ENCODE measurements at places on chromosomes 6 and 20. TPM values are rescaled to one million over a fixed set of nuclear protein-coding genes. Genes with fewer than 3 reads are reported as not detected.

SLX4IP gene
- total RNA-seq: 6.3 TPM

HDGFL1 gene
- total RNA-seq: not detected

ITPR3 gene
- total RNA-seq: 21.8 TPM

SLC22A7 gene
- not detected for total RNA-seq

GRCh38 chr20:44031781-44032582, 117.3 kb downstream of the TOX2 start:
- H3K27me3 ChIP-seq: no peaks in the 10 kb centered on the region
- no peak overlapping the region for H3K4me3 ChIP-seq
- no peaks in the 10 kb centered on the region for H3K4me1 ChIP-seq
- no peak for DNase-seq
- no peak overlapping the region for H3K27ac ChIP-seq
- H3K36me3 ChIP-seq: no peaks in the 10 kb centered on the region

- no peaks in the 10 kb centered on the region for H3K27me3 ChIP-seq
- H3K36me3 ChIP-seq: no peaks in the 10 kb centered on the region
- H3K4me1 ChIP-seq: no peaks in the 10 kb centered on the region
Measured at GRCh38 chr20:51423290-51423667, 119.2 kb downstream of the NFATC2 start.

GRCh38 chr20:37095108-37095598, 644 bp downstream of the RBL1 start:
- no peaks in the 10 kb centered on the region for H3K36me3 ChIP-seq
- H3K27ac ChIP-seq: peak overlapping the region; percentile 84
- H3K4me1 ChIP-seq: peaks cover 11% of the 10 kb centered on the region
- DNase-seq: no peak
- peak overlapping the region; percentile 93 for H3K4me3 ChIP-seq

DNA sequence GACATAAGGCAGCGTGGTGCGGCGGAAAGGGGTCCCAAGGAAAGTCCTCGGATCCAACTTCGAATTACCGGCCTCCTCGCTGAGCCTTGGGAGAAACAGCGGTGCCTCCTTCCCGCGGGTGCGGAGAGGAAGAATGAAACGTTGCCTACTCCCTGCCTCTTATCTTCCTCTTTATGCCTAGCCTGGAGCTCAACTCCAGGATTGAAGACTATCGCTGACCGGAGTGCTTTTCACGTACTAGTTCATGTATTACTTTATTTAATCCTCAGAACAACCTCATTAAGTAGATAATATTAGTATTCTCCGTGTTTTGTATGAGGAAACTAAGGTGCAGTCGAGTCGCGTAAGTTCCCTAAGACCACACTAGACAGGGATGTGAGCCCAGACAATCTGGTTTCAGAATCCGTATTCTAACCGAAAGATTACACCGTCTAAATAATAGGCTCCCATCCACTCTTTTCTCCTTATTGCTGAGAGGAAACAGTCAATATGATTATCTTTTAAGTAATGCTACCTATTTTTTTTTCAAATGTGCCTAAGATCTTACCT, 793 bp upstream of the PDSS2 start:
- DNase-seq: no peak
- peak overlapping the region; percentile 84 for H3K4me3 ChIP-seq
- peak overlapping the region; percentile 93 for H3K27ac ChIP-seq
- no peaks in the 10 kb centered on the region for H3K36me3 ChIP-seq
- no peaks in the 10 kb centered on the region for H3K27me3 ChIP-seq
- peaks cover 9% of the 10 kb centered on the region for H3K4me1 ChIP-seq

DNA sequence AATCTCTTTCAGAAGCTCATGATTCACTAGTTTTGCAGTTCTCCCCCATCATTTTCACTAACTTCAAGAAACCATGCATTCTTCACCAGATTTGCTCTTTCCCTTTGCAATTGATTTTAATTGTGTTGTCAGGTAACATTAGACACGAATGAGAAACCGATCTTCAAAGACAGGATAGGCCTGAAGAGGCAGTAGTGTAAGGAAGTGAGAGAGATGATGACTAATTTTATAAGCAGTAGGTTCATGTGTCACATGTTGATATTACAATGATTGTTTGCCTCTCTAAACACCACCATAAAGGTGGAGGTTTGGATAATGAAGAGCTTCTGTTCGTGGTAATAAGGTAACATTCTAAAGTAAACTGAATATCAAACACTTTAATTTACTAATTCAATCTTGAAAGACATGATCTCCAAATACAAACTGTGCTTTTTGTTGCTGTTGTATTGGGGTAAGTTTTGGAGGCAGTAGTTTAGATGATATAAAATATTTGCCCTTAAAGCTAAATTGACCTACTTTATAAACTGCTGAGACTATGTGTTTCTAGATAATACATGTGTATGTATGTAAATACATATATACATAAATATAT, 207.2 kb downstream of the PHACTR1 start:
- H3K4me3 ChIP-seq: no peak overlapping the region
- H3K27me3 ChIP-seq: no peaks in the 10 kb centered on the region
- no peak for DNase-seq
- no peaks in the 10 kb centered on the region for H3K36me3 ChIP-seq

- no peak overlapping the region for H3K4me3 ChIP-seq
- no peak for DNase-seq
- peaks cover 7% of the 10 kb centered on the region for H3K4me1 ChIP-seq
- H3K27ac ChIP-seq: no peak overlapping the region
- H3K27me3 ChIP-seq: no peaks in the 10 kb centered on the region
Measured at GRCh38 chr6:106490974-106491373, 130.5 kb downstream of the CRYBG1 start.

- peaks cover 6% of the 10 kb centered on the region for H3K4me1 ChIP-seq
- H3K27me3 ChIP-seq: no peaks in the 10 kb centered on the region
- no peak overlapping the region for H3K4me3 ChIP-seq
Measured at GRCh38 chr20:38125157-38126056, 39.7 kb downstream of the TGM2 start.

DNA sequence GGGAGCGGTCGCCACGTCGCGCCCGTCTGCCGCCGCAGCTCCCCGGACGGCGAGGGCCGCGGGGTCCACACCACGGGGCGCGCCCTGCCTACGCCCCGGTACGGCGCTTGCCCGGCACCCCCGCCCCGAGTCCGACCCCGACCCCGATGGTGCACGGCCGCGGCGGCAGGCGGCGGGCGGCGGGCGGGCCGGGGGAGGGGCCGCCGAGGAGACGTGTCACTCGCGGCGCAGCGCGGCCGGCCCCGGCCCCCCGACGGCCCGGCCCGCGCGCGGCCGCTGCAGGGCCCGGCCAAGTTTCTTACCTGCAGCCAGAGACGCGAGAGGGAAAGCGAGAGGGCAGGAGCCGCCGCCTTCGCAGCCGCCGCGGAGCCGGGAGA, 328 bp downstream of the RRBP1 start:
- no peaks in the 10 kb centered on the region for H3K27me3 ChIP-seq
- H3K4me3 ChIP-seq: peak overlapping the region; percentile 75
- peaks cover 43% of the 10 kb centered on the region for H3K4me1 ChIP-seq
- no peaks in the 10 kb centered on the region for H3K36me3 ChIP-seq

- DNase-seq: no peak
- peaks cover 26% of the 10 kb centered on the region for H3K27me3 ChIP-seq
- peak overlapping the region; percentile 46 for H3K27ac ChIP-seq
- H3K4me3 ChIP-seq: peak overlapping the region; percentile 58
- H3K4me1 ChIP-seq: peaks cover 31% of the 10 kb centered on the region
- H3K36me3 ChIP-seq: no peaks in the 10 kb centered on the region
Measured at GRCh38 chr6:165663377-165663735, 315 bp upstream of the PDE10A start.

DNA sequence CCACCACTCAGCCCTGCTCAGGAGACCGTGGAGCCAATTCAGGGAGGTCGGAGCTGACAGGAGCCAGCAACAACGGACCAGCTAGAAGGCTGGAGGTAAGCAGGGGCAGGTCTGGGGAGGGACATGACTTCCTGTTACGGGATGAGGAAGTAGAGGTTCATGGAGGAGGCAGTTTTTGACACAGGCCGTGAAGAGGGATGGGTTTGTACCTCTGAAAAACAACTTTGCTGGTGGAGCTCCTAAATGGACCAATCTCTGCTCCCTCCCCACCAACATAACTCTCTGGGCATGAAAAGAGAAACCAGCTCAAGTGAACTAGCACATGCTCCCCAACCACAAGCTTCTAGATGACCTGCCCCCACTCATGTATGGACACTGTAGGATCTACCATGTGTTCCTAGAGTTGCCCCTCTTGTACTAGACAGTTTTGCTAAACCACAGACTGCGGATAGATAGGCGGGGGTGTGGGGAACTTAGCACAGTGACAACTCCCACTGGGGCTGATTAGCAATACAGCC, 31.4 kb downstream of the RALGAPA2 start:
- no peak overlapping the region for H3K4me3 ChIP-seq
- H3K36me3 ChIP-seq: no peaks in the 10 kb centered on the region
- no peaks in the 10 kb centered on the region for H3K27me3 ChIP-seq
- no peak overlapping the region for H3K27ac ChIP-seq
- no peaks in the 10 kb centered on the region for H3K4me1 ChIP-seq
- DNase-seq: no peak

- no peak overlapping the region for H3K27ac ChIP-seq
- H3K27me3 ChIP-seq: no peaks in the 10 kb centered on the region
- H3K36me3 ChIP-seq: no peaks in the 10 kb centered on the region
- DNase-seq: no peak
- H3K4me3 ChIP-seq: no peak overlapping the region
Measured at GRCh38 chr6:82624251-82624650, 260.6 kb downstream of the TPBG start.

DNA sequence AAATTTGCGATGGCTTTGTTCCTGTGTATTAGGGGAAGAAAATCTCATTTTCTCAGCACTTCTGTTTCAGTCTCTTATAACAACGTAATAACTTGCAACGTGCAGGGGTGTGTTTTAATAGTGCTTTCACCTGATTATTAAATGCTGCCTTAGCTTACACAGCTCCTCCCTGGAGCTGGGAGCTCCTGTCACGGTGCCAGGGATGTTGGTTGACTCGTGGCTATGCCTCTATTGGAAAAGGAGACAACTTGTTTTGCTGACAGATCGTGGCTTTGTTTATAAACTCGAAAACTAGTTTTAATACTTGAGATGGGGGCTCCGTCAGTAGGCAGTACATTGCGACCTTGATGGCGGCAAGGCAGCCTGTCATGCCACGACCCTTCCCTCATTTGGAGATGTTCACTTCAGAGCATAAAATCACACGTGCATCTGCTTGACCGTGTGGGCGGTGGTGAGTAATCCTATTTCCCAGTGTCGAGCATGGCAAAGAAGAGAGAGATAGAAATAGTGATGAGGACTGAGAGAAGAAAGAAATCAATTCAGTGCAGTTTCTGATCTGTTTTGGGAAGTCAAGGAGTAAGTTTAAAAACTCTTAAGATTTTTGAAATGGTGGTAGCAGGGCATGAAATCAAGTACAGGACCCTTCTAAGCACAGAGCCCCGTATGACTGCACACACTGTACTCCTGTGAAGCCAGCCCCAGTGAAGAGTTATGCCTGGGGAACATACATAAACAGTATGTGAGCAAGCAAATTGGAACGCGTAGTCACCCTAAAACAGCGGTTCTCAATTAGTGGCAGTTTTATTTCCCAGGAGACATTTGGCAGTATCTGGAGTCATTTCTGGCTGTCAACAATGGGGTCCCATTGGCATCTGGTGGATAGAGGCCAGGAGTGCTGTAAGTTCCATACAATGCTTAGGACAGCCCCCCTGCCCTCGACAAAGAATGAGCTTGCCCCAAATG, 147.2 kb downstream of the DOK5 start:
- H3K27me3 ChIP-seq: no peaks in the 10 kb centered on the region
- DNase-seq: no peak
- H3K4me3 ChIP-seq: no peak overlapping the region
- H3K4me1 ChIP-seq: no peaks in the 10 kb centered on the region
